Activated T-helper 9 cell treated with anti-CD3 and anti-CD28 coated beads, Interleukin-2, amount 50 U/mL, for 16 hours (primary cell): ENCODE measurements at places on chromosomes 7 and 10.

DNA sequence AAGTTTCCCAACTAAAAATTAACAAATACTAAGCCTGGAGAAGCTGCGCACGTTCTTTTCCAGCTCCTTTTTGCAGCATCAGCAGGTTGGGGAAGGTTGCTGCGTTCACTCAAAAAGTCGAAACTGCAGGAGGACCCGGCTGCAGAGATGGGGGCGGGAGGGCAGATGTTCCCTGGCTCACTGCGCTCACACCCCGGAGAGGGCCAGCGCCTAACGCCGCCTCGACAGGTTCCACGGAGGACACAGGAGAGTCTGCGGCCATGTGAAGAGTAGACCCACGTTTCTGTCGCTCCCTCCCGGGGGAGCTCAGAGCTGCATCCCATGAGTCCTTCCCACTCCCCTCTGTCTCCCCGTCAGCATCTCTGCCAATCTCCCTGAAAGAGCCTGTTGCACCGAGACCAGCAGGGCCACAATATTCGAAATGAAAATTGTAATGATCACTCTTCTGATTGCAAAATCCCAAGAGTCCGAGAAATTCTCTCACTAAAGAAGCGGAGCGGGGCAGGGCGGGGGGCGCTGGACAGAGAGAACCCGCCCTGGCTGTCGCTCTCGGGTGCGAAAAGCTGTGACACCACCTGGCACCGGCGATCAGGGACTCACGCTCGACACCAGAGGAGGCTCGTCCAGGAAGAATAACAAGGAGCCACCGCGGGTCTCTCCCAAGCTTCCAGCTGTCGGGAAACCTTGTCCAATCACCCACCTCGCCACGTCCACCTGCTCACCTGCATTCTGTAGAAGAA is 131.5 kb upstream of the PFKP start:
- no peak for DNase-seq

DNA sequence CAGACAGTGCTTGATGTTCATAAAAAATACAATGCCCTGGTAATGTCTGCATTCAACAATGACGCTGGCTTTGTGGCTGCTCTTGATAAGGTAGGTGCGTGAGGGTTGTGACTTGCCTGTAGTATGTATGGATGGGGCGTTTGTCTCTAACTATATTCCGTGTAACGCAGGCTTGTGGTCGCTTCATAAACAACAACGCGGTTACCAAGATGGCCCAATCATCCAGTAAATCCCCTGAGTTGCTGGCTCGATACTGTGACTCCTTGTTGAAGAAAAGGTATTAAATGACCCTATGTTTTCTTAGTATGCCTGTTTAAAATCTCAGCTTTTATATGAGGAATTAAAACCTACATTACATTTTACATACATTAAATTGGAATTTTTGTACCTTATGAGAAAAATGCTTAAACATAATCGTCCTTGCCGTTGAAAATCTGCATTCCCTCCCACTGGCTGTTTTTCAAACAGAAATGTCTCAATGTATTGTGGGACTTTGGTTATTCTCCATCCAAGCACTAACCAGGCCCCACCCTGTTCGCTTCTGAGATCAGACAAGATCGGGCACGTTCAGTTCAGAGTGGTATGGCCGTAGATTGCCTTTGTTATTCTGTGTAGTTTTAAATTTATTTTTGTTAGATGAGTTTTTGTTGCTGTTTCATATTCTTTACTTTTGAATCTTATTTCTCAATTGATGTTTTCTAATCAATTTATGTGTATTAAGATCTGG is 85.3 kb downstream of the CUL1 start:
- DNase-seq, result no peak

DNA sequence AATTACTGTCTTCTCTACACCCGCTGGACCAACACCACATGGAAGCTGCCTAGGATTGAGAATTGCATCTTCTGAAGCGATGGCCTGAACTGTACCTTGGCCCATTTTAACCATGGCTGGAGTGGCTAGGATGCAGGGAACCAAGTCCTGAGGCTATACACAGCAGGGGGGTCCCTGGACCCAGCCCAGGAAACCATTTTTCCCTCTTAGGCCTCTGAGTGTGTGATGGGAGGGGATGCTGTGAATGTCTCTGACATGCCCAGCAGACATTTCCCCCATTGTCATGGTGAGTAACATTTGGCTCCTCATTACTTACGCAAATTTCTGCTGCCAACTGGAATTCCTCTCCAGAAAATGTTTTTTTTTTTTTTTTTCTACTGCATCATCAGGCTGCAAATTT is 822.7 kb downstream of the PCDH15 start:
- no peak for DNase-seq

GRCh38 chr10:101436302-101436701 is 82.3 kb downstream of the BTRC start:
- no peak for DNase-seq

DNA sequence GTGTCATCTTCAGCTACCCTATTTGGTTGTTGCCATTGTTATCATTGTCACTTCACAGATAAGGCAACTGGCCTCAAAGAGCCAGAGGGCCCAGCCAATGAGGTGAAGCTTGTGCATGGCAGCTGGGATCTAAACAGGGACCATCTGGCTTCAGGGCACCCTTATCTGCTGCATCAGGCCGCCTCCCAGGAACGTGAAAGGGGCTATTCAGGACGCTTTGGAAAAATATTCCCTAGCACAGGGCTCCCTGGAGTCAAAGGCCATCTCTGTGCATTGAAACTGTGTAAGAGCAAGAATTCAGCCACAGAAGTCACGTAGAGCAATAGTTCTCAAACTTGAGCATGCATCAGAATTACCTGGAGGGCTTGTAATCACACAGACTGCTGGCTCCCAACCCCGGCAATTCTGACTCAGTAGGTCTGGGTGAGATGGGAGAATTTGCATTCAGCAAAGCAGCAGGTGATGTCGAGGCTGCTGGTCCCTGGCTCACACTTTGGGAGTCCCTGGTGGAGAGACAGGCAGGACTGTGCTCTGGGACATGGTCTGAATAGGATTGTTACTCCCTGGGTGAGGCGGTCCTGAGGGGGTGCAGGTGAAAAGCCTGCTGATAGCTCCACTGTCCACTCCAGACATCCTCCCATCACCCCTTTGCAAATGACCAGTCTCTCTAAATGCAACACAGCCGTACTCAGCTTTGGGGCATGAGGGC is 21.5 kb upstream of the PLEKHA1 start:
- DNase-seq, result no peak

DNA sequence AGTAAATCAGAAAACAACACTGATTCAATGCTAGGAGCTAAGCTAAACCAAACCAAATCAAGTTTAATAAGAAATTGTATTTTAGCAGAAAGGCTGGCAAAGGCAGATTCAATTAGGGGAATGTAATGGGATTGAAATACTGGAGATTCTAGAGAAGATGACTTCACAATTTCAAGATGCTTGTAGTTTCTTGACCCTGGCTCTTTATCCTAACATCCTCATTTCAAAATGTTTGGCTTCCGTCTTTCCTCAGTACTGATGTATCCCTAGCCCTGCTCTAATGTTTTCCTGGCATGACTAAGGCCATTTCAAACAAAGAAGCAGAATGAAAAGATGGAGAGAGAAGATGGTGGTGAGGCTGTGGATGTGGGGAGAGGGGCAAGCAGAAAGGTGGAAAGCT is 2.7 kb upstream of the JCAD start:
- no peak for DNase-seq

DNA sequence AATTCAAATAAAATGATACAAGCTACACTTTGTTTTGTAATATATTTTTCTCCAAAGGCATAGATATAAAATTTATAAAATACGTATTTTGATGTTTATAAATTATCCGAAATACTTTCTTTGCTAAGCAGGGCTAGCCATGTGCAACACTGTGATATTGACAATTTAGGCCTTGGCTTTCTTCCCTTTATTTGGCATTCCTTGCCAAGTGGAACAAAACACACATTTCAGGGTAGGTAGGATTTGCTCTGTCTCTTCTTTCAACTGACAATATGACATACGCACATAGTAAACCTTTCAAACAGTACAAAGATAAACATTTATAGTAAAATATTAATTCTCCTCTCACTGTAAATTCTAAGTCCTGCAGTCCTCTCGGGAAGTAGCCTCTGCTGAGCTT is 103.3 kb upstream of the POT1 start:
- no peak for DNase-seq

GRCh38 chr7:53218730-53219504 is 183.5 kb downstream of the POM121L12 start:
- no peak for DNase-seq

DNA sequence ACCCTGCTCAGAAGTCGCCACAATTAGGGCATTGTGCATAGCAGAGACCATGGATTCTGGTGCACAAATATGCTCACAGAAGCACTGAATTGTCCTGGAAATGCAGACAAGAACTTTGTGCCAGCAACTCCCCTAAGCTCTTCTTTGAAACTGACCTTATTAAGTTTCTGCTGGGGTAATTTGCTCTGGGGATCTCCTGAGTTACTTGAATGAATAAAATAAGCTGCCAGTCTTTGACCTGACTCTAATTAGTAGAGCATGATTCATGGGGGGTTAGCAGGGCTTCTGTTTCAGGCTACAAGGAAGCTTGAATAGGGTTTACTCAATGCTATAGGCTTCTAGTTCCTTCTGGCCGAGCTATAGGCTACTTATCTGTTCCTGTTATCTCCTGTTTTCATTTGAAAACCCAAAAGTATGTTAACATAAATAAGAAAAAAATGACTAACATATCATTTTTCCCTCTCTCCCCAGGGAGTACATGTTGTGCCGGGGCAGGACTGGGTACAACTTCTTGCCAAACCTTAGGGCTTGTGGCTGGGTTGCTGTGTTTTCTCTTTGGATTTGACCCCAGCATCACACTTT is 169.0 kb upstream of the TMEM229A start:
- DNase-seq, result no peak

DNA sequence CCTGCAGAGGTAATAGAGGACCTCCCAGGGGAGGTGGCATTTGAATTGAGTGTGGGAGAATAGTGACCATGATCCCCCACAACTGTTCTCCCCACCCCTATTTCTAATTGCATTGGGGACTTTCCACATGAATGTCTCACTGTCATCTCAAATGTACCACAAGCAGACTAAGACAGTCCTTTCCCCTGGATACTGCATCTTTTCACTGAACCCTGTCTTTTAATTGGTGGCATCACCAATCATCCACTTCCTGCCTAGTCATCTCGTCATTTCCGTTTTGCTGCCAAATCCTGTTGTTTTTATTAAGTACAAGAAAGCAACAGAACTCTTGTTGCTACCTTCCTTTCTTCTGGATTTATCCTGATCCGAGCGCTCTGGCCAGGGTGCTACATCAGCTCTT is 120.3 kb downstream of the NRP1 start:
- no peak for DNase-seq

GRCh38 chr7:138992052-138992531 is 10.9 kb upstream of the KIAA1549 start:
- no peak for DNase-seq

- DNase-seq, result peak; percentile 66
These were observed 26.7 kb downstream of the MICALL2 start for GRCh38 chr7:1432411-1433082.

GRCh38 chr7:25347360-25348066 is 119.2 kb upstream of the NPVF start:
- DNase-seq, result no peak

GRCh38 chr10:93368210-93368609 is 113.9 kb downstream of the MYOF start:
- no peak for DNase-seq
